ENCODE measurements at places on chromosomes 13 and 19.

DNA sequence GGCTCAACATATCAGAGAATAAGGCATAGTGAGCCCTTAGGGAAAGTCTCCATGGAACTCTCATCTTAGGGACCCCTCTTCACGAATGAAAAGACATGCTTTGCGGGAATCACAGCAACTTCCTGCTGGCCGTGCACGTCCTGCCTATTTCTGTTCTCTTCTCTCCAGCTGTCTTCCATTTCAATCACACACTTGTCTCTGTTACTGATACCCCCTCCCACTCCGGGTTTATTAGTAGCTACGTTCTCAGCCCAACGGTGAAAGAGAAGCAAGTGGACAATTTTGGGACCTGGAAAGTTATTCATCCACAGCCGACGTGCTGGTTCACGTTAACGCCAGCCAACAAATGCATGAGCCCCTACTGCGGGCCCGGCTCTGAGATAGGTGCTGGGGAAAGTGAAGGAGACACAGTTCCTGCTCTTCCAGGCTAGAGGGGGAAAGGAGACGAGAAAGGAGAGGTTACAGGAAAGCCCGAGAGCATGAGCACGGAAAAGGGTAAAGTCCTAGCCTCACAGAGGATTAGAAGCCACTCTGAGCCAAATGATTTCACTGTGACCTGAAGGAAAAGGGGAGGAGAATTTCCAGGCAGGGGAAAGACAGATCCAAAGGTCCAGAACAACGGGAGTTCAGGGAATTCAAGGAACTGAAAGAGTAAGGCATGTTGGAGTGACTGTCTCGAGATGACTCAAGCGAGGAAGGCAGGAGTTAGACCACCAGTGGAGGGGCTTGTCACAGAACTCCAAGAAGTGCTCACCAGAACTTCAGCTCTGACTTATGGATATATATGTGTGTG is 81.8 kb upstream of the CLDN10 start:
- no peak for DNase-seq

DNA sequence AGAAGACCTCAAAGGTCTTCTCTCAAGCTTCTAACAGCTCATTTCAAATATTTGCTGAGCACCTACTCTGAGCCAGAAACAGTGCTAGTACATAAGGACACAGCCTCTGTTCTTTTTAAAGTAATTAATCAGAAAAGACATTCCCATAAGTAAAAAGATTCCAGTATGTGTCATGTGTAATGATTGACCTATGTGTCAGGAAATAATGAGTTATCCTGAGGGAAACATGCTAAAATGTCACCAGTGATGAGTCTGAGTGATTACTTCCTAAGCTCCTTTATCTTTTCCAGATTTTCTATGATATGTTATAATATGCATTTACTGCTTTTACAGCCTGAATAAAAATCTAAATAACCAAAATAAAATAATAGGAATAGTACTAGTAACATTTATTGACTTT is 107.6 kb downstream of the SLC25A15 start:
- no peak for DNase-seq

GRCh38 chr19:13887517-13887916 is 10.6 kb downstream of the NANOS3 start:
- DNase-seq, result no peak

DNA sequence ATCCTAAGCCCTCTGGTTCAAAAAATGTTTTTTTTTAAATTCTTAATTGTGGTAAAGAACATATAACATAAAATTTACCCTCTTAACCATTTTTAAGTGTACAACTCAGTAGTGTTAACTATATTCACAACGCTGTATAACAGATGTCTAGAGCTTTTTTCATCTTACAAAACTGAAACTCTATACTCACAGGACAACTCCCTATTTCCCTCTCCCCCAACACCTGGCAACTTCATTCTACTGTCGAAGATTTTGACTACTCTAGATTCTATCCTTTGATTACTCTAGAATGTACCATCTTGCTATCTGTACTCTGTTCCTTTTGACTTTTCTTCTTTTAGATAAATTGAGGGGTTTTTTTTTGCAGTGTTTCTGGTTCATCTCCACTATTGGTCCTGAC is 200.4 kb downstream of the KLF12 start:
- DNase-seq, result no peak

GRCh38 chr19:36331353-36332228 is 47.4 kb downstream of the ZFP14 start:
- peak; percentile 92 for DNase-seq

- no peak for DNase-seq
Measured at GRCh38 chr13:111608556-111608955, 288.1 kb downstream of the TEX29 start.

DNA sequence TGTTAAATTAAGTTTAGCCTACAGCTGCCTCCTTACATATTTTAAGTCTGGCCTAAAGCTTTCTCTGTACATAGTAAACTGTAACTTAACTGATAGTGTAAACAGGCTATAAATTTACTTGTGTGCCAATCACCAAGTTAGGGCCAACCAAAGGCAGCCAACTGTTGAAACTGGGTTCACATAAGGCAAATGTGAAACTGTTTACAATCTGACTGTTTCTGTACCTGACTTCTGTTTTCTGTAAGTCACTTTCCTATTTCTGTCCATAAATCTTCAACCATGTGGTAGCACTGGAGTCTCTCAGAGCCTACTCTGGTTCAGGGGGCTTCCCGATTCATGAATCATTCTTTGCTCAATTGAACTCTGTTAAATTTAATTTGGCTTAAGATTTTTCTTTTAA is 103.1 kb downstream of the RAP2A start:
- DNase-seq, result no peak

- DNase-seq, result peak; percentile 38
Measured at GRCh38 chr13:113126265-113127150, 3.9 kb downstream of the F10 start.

DNA sequence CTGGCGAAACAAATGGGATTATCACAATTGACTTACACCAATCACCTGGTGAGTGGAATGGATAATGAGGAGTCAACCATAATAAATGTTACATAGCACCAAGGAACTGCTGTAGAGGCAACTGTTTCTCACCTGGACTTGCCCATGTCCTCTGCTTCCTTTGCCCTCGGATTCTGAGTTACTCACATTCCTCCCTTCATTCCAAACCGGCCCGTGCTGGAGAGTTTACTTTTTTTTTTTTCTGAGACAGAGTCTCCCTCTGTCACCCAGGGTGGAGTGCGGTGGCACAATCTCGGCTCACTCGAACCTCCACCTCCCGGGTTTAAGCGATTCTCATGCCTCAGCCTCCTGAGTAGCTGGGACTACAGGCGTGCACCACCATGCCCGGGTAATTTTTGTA is 41.5 kb upstream of the TSC22D1 start:
- DNase-seq, result no peak

- no peak for DNase-seq
Measured at GRCh38 chr13:104869501-104869900, 1666.0 kb downstream of the EFNB2 start.

- peak; percentile 71 for DNase-seq
Measured at GRCh38 chr13:104571161-104571892, 1505.1 kb upstream of the SLC10A2 start.

GRCh38 chr19:43749898-43750297 is 4.9 kb downstream of the SMG9 start:
- DNase-seq, result no peak

DNA sequence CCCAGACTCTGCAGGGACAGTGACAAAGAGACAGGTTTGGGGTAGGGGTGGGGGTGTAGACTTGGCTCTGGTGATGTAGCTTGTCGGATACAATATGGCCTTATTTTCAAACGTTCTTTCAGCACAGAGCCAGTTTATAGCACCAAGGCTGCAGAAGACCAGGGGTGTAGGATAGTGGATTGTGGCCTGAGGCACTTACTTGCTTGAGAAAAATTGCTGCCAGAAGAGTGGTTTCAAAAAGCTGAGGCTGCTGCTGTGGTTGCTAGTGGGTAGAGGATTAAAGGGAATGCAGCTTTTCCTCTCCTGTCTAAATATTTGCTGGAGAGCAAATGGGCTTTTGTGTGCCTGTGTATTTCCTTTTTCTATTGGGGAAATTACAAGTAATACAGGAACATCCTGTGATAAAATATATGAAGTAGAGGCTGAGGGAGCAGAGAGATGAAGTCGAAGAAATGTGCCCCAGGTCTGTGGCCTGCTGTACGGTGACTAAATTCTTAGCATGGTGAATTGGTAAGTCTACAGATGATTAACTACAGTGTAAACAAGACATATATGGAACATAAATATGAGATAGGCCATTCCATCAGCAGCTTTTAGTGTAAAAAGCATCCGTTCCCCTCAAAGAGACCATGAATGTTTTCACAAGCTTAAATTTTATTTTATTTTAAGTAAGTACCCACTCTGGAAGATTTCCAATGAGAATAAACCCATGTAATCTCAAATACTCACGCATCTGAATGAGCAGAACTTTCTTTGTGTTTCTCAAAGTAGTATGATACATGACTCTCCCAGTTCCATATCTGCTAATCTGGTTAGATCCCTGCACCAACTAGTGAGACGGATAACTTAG is 112.9 kb downstream of the LRCH1 start:
- no peak for DNase-seq

GRCh38 chr19:29772696-29773095 is 39.1 kb upstream of the CCNE1 start:
- DNase-seq, result no peak

GRCh38 chr13:46307554-46307953 is 79.5 kb downstream of the RUBCNL start:
- no peak for DNase-seq

DNA sequence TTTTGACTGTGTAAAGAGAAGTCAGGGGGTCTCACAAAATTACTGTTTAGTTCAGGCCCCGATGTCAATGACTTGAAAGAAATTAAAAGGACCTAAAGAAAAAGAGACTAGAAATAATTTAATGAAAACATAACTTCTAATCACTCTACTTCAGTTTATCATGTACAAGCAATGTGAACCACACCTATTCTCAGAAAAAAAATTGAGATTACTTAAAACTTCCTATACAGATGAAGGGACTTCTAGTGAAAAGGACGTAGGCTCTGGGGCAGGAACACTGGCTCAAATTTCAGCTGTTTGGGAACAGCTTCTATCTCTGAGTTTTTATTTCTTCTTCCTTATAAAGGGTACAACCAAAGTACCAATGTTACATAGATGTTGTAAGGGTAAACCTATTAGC is 38.0 kb downstream of the TPT1 start:
- DNase-seq, result no peak

- DNase-seq, result no peak
Measured at GRCh38 chr13:113018676-113019465, 49.9 kb downstream of the MCF2L start.
